ENCODE measurements at places on chromosomes 7 and 10. TPM values are rescaled to one million over a fixed set of nuclear protein-coding genes. Genes with fewer than 3 reads are reported as not detected.
A peak's percentile ranks its signal among the peaks of the same experiment; 100 is the strongest.

DNA sequence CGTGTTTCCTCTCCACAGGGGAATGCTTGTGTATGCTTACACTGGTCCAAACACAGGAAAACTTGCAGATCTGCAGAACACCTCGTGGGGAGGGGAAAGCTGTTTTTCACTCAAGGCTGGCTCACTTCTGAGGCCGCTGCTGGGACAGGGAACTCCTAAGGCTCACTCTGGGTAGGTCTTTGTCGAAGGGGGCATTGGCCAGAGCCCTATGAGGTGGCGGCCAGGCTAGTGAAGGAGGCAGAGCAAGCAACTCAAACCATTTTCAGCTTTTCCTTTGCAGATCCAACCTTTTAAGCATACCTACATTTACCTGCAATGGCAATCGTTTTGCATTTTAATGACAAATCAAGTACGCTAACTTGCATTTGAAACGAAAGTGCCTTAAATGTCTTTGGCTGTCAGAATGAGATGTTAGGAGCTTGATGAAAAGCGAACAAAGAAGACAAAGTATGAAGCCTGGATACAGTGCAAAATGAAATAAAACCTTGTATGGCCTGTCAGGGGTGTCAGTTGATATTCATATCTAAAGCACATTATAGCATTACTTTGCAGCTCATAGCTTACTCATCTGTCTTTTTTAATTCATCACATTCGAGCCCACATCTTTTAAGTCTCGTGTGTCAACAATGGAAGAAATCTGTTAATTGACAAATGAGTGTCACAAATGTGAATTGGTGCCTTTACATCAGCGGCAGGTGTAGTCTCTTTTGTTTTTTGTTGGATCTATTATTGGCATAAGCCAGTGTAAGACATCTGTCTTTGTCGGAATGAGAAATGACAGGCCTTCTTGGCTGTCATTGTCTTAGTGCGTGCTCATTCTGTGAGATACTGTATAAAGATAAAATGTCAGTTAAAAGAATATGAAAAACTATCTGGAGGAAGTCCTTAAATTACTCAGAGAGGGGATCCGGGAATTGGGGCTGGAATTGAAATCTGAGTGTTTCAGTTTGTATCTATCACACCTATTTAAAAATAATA lies 30.5 kb downstream of the LRMDA start:
- H3K36me3 ChIP-seq, result no peaks in the 10 kb centered on the region
- H3K27me3 ChIP-seq, result no peaks in the 10 kb centered on the region
- H3K4me3 ChIP-seq, result no peak overlapping the region
- H3K27ac ChIP-seq, result no peak overlapping the region
- no peaks in the 10 kb centered on the region for H3K4me1 ChIP-seq

- no peak for DNase-seq
- no peaks in the 10 kb centered on the region for H3K4me1 ChIP-seq
- H3K27ac ChIP-seq, result no peak overlapping the region
- H3K36me3 ChIP-seq, result no peaks in the 10 kb centered on the region
- no peak overlapping the region for H3K4me3 ChIP-seq
Observed at GRCh38 chr7:12941512-12941911, 254.1 kb downstream of the ARL4A start.

- no peak overlapping the region for H3K4me3 ChIP-seq
- peaks cover 19% of the 10 kb centered on the region for H3K27me3 ChIP-seq
- H3K27ac ChIP-seq, result no peak overlapping the region
- peaks cover 12% of the 10 kb centered on the region for H3K4me1 ChIP-seq
Observed at GRCh38 chr7:156612930-156613329, 27.6 kb upstream of the RNF32 start.

DNA sequence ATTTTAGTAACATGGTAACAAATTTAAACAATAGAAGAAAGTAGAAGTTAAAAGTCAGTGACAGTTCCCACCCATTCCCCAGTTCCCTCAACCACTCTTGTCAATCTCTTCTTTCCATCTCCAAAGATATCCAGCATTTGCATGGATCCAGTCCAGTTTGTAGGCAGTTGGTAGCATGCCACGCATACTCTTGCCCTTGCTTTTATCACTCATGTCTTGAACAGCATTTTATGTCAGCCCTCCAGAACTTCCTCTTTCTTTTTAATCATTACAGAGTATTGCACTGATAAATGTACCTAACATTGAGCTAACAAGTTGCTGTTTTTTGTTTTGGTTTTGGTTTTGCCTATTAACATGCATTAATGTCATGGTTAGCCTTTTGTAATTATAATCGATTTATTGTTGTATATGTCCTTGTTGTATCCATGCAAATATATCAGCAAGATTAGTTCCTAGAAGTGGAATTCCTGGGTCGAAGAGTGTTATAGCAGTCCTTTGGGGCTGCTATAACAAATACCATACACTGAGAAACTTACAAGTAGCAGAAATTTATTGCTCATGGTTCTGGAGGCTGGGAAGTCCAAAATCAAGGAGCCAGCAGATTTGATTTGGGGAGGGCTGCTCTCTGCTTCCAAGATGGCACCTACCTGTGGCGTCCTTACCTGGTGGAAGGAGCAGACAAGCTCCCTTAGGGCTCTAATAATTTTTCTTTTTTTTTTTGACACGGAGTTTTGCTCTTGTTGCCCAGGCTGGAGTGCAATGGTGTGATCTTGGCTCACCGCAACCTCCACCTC lies 25.7 kb downstream of the CHST3 start:
- H3K4me3 ChIP-seq, result no peak overlapping the region
- H3K27ac ChIP-seq, result peak overlapping the region; percentile 11
- no peaks in the 10 kb centered on the region for H3K27me3 ChIP-seq
- peaks cover 3% of the 10 kb centered on the region for H3K36me3 ChIP-seq

DNA sequence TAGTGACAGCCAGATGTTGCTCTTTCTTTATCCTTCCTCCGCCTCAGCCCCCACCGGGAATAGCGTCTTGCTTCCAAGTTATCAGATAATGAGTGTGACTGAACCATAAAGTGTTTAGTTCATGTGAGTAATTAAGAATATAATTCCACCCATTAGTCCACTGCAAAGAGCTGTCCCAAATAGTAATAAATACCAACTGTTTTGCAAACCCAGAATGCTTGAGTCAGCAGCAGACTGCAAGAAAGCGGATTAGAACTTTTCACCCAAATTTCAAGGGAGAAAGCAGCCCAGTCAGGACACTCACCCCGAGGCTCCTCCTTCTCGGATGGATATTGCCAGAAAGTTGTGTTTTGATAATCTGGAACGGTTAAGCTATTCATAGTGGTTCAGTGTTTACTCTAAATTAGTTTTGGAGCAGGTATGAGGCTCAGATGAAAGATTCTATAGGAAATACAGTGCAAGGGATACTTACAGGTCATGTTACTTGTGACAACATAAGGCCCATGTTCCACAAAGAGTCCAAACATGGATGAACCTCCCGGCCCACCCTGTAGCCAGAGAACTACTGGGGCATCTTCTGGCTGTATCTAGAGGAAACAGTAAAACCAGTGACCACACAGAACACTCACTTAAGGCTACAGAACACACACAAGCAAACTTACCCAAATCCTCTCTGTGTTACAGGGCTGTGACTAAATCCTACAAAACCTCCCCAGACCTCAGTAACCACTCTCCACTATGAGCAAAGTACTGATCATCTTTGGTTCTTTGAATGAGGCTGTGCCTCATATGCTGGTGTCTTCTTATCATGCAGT lies 50.5 kb downstream of the CPVL start:
- peaks cover 4% of the 10 kb centered on the region for H3K4me1 ChIP-seq
- no peak overlapping the region for H3K27ac ChIP-seq
- H3K4me3 ChIP-seq, result no peak overlapping the region
- H3K27me3 ChIP-seq, result no peaks in the 10 kb centered on the region

- no peak for DNase-seq
- no peaks in the 10 kb centered on the region for H3K27me3 ChIP-seq
- H3K27ac ChIP-seq, result no peak overlapping the region
- H3K36me3 ChIP-seq, result no peaks in the 10 kb centered on the region
- H3K4me1 ChIP-seq, result no peaks in the 10 kb centered on the region
Observed at GRCh38 chr7:106774768-106775551, 90.1 kb upstream of the PIK3CG start.

Gene ENO4
- polyA plus RNA-seq, result 6.3 TPM

Gene ZNF716
- 0.11 TPM for polyA plus RNA-seq

Gene HOXA4
- 48.9 TPM for polyA plus RNA-seq
